ENCODE measurements at places on chromosomes 11 and 22. TPM values are rescaled to one million over a fixed set of nuclear protein-coding genes. Genes with fewer than 3 reads are reported as not detected.

Gene SMIM35
- total RNA-seq: not detected

Gene TMPRSS6
- not detected for total RNA-seq

Gene B4GALNT4
- total RNA-seq: 13.4 TPM

Gene ARCN1
- total RNA-seq: 141 TPM

Gene OOSP3
- not detected for total RNA-seq

Gene SYT9
- 2.6 TPM for total RNA-seq

Gene SEPTIN5
- total RNA-seq: 25.6 TPM

Gene SESN3
- 165 TPM for total RNA-seq

Gene TSPAN4
- 39.4 TPM for total RNA-seq

Gene SRSF8
- 30.2 TPM for total RNA-seq

Gene RTN3
- total RNA-seq: 79.8 TPM

Gene XNDC1N
- 20.7 TPM for total RNA-seq

Gene SEC14L6
- total RNA-seq: 1.2 TPM

Gene SAA1
- not detected for total RNA-seq

Gene MOGAT2
- 2.2 TPM for total RNA-seq

Gene SAA4
- total RNA-seq: not detected

Gene RAB1B
- 34.3 TPM for total RNA-seq

Gene TRIOBP
- 64.2 TPM for total RNA-seq

Measured in urinary bladder (tissue), 4 donors.